Activated CD4-positive, CD25-positive, alpha-beta regulatory T cell (primary cell): ENCODE measurements at places on chromosomes 11 and 22.

DNA sequence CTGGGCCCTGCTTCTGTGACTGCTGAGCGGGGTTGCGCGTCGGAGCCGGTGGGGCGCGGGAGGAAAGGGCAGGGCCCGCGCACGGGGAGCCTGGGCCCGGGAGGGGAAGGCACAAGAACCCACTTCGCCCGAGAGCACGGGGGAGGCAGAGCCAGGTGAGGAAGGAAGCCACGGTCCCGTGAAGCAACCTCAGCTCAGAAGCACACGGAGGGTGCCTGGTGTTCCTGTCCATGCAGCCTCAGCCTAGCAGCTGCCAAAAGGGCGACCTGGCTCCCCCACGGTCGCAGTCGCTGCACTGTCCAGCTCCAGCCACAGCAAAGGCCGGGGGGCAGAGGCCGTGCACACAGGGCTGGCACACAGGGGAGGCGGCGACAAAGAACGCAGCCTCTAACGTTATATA is 9.3 kb upstream of the CDC42BPG start:
- DNase-seq = no peak

GRCh38 chr22:22168190-22168940 is 76.2 kb upstream of the VPREB1 start:
- no peak for DNase-seq

DNA sequence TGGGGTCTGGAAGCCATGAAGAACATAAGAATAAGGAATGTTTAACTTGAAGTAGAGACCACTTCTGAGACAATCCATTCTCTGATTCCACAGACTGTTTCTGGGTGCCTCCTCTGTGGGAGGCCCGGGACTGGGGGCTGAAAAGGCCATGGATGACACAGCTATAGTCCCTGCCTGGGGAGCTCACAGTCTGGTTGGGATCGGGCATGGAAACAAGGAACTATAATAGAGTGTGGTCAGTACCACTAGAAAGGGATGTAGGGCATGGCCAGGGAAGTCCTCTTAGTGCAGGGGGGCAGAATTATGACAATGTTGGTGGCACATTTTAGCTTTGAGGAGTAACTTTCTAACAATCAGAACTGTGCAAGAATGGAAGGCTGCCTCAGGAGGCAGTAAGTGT is 9.2 kb upstream of the KCNE3 start:
- no peak for DNase-seq

DNA sequence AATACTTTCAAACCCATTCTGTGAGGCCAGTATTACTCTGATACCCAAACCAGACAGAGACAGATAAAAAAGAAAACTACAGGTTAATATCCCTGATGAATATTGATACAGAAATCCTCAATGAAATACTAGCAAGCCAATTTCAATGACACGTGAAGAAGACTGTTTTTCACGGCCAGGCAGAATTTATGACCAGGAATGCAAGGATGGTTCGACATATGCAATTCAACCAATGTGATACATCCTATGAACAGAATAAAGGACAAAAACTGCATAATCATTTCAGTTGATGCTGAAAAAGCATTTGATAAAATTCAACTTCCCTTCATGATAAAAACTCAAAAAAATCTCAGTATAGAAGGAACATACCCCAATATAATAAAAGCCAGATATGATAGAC is 44.5 kb downstream of the SLC22A24 start:
- no peak for DNase-seq

GRCh38 chr22:45230026-45230721 is 10.5 kb downstream of the KIAA0930 start:
- DNase-seq = no peak

- DNase-seq = peak; percentile 64
Measured at GRCh38 chr11:78187366-78188285, 800 bp downstream of the KCTD21 start.

DNA sequence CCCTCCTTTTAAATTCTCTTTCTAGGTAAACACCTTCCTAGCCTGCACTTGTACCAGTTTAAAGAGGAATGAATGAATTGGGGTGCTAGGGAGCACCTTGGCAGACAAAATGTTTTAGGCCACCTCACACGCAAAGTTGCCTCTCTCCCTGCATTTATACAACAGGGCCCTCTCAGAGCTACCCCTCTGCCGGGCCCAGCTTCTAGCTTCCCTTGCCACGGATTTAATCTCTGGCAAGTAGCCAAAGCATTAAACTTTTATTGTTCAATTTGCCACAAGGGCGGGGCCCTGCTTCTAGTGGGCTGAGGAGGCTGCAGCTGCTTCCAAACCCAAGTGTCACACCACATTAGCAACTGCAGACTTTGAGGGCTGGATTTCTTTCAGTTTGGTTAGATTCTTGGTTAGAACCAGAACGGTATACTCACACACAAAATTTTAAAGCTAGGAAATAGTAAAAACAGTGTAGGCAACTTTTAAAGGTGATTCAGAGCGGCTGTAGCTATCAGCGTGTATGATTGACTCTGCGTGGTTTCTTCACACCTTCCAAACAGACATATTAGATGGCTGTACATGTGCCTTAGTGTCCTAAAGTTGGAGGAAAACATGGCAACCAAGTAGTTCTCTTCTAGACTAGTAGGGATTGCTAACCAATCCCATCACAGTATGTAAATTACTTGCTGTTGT is 6.5 kb downstream of the KREMEN1 start:
- DNase-seq = no peak

- peak; percentile 25 for DNase-seq
Measured at GRCh38 chr11:2898366-2899079, 12.9 kb upstream of the CDKN1C start.

- no peak for DNase-seq
Measured at GRCh38 chr11:45890886-45891550, 5.6 kb downstream of the MAPK8IP1 start.

- no peak for DNase-seq
Measured at GRCh38 chr22:36619797-36620399, 83.7 kb downstream of the CACNG2 start.

DNA sequence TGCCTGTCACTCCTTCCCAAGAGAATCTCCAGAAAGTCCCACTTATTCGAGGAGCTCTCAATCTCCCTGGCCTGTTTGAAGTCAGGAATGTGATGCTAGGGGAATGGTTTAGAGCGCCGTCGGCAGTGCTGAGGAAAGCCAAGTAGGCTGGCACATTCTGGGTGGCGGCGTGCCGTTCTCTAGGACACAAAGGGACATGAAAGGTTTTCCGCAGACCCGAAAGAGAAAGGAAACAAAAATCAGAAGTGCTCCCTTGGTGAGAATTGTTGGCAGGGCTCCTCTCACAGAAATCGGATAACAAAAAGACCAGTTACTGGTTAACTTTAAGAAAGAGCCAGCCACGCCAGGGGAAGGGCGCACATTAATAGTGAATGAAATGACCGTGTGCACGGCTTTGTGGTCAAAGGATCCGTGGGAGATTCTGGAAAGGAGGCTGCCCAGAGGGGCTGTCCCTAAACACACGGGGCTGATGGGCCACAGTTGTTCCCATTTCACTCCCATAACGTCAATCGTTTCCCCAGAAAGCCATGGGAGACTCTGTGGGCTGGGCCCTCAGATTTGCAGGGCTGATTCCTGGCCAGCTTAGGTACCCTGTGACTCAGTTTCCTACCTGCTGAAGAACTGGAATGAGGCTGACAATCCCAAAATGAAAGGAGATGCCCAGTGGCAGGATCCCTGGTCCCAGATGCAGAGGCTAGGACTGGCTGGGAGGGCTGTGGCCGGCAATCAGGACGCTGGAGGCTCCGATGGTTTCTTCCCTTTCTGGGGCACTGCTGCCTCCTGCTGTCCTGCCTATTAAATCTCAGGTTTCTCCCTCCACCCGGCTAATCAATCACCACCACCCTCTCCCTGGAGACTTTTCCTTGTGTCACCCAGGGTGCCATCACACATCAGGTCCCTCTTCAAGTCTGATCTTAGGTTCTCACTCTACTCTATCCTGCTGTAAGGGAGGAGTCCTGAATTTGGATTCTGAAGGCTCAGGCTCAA is 82.3 kb downstream of the RCN1 start:
- DNase-seq = no peak

- no peak for DNase-seq
Measured at GRCh38 chr11:73402834-73403185, 26.6 kb downstream of the RELT start.

DNA sequence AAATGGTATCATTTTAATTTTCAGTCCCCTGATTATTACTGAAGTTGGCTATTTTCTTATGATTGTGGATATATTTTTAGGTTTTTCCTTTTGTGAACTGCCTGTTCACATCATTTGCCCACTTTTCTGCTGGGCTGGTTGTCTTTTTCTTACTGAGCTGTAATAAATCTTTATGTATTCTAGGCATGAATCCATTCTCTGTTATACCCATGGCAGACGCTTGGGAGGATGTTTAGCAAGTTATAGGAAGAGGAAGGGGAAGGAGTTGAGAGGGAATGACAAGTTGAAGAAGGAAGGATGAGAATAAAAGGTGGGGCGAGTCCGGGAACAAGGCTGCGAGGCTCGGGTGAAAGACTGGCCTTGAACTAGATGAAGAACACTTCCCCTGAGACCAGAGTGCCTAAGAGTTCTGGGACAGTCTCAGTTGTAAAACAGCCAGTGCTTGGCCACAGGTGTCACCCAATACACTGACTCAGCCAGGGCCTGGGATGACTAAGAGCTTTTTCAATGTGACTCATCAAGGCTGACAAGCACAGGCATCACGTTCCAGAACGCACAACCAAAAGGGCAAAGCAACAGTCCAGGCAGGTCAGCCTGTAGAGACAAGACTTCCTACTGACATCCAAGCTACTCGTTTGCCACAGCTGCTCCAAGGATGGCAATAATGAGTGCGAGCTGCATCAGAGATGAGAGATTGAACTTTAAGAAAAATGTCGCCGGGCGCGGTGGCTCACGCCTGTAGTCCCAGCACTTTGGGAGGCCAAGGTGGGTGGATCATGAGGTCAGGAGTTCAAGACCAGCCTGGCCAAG is 35.2 kb downstream of the LRFN4 start:
- DNase-seq = no peak

- DNase-seq = no peak
Measured at GRCh38 chr11:116687458-116688201, 85.2 kb downstream of the BUD13 start.

DNA sequence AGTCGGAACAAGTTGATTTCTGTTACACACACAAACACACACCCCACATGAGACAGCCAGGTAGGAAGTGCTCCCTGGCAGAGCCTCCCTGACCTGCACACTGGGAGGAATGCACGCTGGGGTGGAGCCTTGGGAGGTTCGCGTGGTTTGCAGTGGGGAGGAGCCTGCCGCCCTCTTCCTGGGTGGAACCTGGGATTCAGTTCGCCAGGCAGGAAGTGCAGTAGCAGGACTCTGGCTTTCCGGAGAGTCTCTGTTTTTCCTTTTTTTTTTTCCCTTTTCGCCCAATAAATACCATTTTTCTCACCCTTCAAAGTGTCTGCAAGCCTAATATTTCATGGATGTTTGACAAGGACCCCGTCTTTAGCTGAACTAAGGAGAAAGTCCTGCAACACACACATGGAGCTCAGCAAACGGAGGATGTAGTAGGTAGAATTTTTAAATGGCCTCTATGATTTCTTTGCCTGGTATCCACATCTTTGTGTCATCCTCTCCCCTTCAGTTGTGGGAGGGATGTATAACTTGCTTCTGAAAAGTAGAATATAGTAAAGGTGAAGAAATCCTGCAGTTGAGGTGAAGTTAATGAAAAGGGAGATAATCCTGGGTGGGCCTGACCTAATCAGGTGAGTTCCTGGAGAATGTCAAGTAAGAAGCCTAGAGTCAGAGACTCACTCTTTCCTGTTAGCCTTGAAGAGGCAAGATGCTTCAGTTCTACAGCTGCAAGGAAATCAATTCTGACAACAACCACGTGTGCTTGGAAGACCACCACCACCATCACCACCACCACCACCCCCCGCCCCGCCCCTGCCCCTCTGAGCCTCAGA is 72.9 kb downstream of the PIWIL4 start:
- DNase-seq = no peak

GRCh38 chr22:27066856-27067255 is 409.5 kb downstream of the MIAT start:
- DNase-seq = no peak

GRCh38 chr11:100735949-100736675 is 49.0 kb downstream of the ARHGAP42 start:
- DNase-seq = no peak

DNA sequence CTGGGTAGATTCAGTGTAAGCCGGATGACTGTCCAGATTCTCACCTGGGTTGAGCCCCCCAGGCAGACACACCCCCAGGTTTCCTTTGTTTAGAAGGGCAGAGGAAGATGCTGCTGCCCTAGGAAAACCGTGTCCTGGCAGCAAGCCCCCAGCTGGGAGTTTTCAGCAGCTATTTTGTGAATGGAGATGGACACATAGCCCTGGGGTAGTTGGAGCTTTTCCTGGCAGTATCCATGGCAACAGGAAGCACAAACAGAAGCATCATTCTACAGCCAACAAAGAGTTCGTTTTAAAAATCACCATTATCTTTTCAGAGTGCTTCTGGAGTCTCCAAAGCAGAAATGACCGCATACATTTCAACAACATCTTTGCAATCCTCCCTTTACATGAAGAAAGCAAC is 245.5 kb downstream of the BRD1 start:
- DNase-seq = no peak

- DNase-seq = no peak
Measured at GRCh38 chr11:126457817-126458216, 102.3 kb downstream of the ST3GAL4 start.

DNA sequence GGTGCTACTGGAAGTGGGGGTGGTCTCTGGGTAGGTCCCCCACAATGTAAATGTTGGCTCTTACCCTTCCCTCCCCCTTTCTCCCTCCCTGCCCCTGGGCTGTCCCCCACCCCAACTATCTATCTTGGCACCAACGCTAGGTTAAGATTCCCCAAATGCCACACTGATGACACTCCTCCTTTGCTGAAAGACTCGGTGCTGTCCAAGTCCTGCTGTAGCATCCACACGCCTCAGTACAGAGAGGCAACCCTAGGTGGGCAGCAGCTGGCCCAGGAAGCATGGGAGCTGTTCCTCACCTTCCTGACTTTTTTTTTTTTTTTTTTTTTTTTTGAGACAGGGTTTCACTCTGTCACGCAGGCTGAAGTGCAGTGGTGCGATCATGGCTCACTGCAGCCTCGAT is 3.4 kb upstream of the KCTD17 start:
- no peak for DNase-seq
